ENCODE measurements at places on chromosomes 1 and 21.

GRCh38 chr1:7106442-7107108 lies 321.3 kb downstream of the CAMTA1 start:
- DNase-seq, result no peak

GRCh38 chr1:214027498-214027897 lies 39.7 kb downstream of the PROX1 start:
- no peak for DNase-seq

DNA sequence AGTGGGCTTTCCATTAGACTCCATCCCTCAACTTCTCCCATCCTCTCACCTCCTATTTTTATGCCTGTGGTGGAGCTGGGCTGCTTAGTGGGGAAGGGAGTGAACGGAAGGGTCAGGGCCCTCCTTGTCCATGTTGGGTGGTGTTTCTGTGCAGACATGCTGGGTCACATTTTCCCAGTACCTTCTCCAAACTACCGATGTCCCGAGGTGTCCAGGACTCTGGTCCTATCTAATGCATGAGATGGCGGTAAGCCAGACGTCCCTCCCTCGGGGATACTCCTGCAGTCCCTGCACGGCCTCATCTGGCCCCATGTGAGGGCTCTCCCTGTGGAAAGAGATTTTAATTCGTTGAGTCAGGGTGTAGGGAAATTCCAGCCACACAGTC lies 61.0 kb downstream of the OBSCN start:
- no peak for DNase-seq

- no peak for DNase-seq
These were observed 92.5 kb downstream of the GALNT2 start for GRCh38 chr1:230159580-230159979.

DNA sequence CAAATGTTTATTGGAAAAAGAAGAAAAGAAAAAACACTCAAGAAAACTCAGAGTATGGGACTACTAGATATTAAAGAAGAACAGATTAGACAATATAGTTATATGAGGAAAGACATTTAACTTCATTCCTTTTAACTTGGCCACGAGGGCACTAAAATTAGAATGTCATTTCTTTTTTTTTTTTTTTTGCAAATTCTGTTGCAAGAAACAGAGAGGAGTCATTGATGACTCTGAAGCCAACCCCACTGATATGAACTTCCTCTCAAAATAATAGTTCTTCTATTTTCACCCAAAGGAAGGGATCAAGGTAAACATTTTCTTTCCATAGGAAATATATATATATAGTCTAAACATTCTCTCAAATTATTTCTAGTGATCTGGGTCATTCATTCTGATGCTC lies 24.6 kb upstream of the PEX19 start:
- DNase-seq, result no peak

DNA sequence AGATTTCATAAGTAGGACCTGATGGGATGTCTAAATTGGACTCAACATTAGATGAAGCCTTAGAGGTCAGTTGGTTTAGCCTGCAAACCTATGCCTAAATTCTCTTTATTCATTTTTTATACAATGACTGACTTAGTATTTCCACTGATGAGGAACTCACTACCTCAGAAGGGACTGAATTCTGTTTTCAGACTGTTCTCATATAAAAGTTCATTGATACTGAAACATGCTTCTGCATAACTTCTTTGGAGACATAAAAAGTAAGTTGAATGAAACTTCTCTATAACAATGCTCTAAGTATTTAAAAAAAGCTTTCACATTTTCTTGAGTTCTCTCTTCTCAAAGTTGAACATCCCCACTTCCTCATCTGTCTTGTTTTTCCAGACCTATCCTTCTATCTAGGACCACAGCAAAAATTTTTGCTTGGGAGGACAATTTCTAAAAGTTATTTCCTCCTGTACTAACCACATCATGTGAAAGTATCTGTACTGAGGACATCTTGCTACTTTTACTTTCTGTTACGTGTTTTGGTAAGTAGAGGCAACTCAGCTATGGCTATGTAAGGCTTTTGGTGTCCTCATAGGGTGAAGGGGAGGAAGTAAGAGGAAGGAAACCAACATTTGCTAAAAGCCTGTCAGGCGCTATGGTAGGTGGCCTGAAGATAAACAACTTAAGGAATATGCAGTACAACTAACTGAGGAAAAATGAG lies 64.1 kb downstream of the USP24 start:
- DNase-seq, result no peak

- DNase-seq, result peak; percentile 65
These were observed 10.7 kb downstream of the LEPR start for GRCh38 chr1:65431111-65431705.

- no peak for DNase-seq
These were observed 1.8 kb upstream of the OR2T6 start for GRCh38 chr1:248373761-248374160.
